ENCODE measurements at places on chromosomes 13 and 19.

GRCh38 chr13:41222259-41222852 is 28.0 kb upstream of the KBTBD7 start:
- H3K27me3 ChIP-seq, result no peaks in the 10 kb centered on the region
- no peak for DNase-seq
- H3K4me1 ChIP-seq, result peaks cover 7% of the 10 kb centered on the region
- no peak overlapping the region for H3K27ac ChIP-seq
- no peak overlapping the region for H3K4me3 ChIP-seq

DNA sequence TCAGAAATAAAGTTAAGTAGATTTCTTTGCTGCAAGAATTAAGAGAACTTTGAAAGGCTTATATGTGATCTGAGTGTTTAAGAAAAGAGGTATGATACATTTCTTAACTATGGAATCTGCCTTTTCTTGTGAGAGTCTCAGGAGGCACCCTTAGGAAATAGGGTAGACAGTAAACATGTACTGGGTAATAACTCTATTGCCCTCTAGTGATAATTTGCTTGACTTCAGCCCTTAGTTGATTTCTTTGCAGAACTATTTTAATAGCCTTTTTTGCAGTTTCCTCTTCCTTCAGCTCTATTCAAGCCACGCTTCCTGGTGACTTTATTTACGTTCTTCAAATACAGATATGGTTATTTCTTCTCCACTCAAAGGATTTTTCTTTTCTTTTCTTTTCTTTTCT is 37.0 kb upstream of the CCNA1 start:
- no peaks in the 10 kb centered on the region for H3K4me1 ChIP-seq
- no peak for DNase-seq
- H3K27me3 ChIP-seq, result no peaks in the 10 kb centered on the region
- no peak overlapping the region for H3K27ac ChIP-seq
- H3K36me3 ChIP-seq, result no peaks in the 10 kb centered on the region

GRCh38 chr13:79497852-79498251 is 16.9 kb downstream of the NDFIP2 start:
- H3K27ac ChIP-seq, result no peak overlapping the region
- no peaks in the 10 kb centered on the region for H3K27me3 ChIP-seq
- H3K4me1 ChIP-seq, result peaks cover 52% of the 10 kb centered on the region
- no peak overlapping the region for H3K4me3 ChIP-seq

DNA sequence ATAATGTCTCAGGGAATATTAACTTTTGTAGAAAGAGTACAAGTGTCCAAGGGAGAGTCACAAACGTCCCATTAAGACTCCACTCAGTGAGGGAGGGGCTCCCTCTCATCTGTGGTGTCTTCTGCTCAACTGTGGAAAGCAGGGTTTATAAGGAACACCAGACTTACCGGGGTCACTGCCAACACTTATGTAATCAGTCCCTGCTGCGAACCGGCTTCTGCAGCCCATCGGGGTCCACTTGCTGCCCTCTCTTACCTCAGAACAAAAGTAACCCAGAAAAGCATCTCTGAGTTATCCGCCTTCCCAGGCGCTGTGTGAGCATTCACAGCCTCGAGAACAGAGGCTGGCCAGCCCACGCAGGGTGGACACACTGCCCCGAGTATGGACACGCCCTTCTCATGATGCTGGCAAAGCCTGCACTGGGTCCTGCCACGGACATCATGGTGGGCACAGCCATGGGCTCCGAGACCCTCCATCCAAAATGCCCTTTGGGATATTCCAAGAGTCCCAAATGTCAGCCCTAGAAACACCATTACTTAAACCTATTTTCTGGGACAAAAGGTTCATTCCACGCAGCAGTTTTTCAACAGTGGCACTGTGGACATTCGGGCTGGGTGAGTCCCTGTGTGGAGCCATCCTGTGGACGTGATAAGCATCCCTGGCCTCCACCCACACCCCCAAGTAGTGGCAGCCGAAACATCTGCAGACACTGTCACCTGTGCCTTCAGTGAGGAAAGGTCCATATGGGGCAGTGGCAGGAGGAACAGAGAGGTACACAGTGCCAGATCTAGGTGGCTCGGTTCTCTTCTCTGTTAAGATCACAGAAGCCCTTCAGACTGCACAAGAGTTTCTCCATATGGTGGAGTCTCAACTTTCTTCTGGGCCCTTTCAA is 63.9 kb downstream of the STK24 start:
- H3K4me1 ChIP-seq, result peaks cover 25% of the 10 kb centered on the region
- no peak overlapping the region for H3K27ac ChIP-seq
- no peak overlapping the region for H3K4me3 ChIP-seq
- DNase-seq, result no peak
- no peaks in the 10 kb centered on the region for H3K27me3 ChIP-seq

DNA sequence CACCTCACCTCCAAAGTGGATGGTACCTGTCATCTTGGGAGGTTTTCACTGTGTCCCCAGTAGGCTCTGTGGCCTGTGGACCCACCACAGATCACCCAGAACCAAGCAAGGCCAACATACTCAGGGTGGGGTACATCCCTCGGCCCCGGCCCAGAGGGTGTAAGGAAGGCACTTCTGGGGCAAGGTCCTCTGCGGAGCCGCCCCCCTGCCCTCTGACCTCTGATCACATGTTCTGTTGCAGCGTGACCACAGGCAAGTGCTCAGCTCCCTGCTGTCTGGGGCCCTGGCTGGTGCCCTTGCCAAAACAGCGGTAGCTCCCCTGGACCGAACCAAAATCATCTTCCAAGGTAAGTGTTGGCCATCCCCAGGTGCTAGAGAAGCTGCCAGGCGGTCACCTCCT is 36.7 kb downstream of the TMEM161A start:
- no peak overlapping the region for H3K27ac ChIP-seq
- no peaks in the 10 kb centered on the region for H3K4me1 ChIP-seq
- H3K4me3 ChIP-seq, result no peak overlapping the region

GRCh38 chr13:25067064-25067463 is 28.9 kb upstream of the PABPC3 start:
- H3K4me3 ChIP-seq, result no peak overlapping the region
- no peaks in the 10 kb centered on the region for H3K4me1 ChIP-seq

DNA sequence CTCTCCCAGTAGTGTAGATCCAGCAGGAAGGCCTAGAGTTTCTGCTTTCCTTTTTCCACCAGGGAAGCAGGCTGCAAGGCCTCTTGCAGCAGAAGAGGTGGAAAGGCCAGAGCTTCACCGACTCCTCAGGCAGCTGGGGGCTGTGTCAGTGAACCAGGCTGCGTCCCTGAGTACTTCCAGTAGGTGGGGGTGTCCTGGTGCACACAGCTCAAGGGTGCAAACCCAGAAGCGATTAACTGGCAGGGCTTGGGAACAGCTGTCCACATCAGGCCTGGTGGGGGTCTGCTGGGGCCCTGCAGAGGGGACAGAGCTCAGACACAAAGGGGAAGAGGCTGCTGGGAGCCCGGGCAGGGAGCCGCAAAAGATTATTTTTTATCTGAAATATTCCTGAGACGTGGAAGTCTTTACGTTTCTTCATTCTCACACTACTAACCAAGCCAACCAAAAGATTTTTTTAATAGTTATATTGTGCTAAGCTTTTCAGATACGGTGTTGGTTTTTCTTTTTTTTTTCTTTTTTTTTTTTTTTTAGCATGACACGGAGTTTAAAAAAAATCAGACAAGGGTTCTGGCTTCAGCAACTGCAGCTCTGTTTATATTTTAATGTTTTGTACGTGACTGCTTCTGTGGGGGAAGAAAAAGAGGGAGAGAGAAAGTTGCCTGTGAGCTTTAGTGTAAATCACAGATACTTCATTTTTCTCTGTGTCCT is 11.0 kb downstream of the TSHZ3 start:
- no peaks in the 10 kb centered on the region for H3K27me3 ChIP-seq
- DNase-seq, result no peak
- H3K4me3 ChIP-seq, result no peak overlapping the region
- H3K36me3 ChIP-seq, result no peaks in the 10 kb centered on the region
- H3K4me1 ChIP-seq, result peaks cover 13% of the 10 kb centered on the region

GRCh38 chr19:17743874-17744580 is 7.2 kb upstream of the FCHO1 start:
- no peak for DNase-seq
- no peaks in the 10 kb centered on the region for H3K27me3 ChIP-seq
- H3K4me1 ChIP-seq, result no peaks in the 10 kb centered on the region
- no peak overlapping the region for H3K4me3 ChIP-seq

GRCh38 chr19:2727640-2727944 is 6.4 kb upstream of the DIRAS1 start:
- DNase-seq, result no peak
- no peaks in the 10 kb centered on the region for H3K4me1 ChIP-seq
- H3K27me3 ChIP-seq, result peaks cover under 1% of the 10 kb centered on the region
- no peak overlapping the region for H3K27ac ChIP-seq
- H3K36me3 ChIP-seq, result no peaks in the 10 kb centered on the region

- peaks cover 4% of the 10 kb centered on the region for H3K4me1 ChIP-seq
- H3K27me3 ChIP-seq, result no peaks in the 10 kb centered on the region
- no peaks in the 10 kb centered on the region for H3K36me3 ChIP-seq
- no peak overlapping the region for H3K4me3 ChIP-seq
Measured at GRCh38 chr19:47595944-47596343, 13.0 kb upstream of the BICRA start.

- no peaks in the 10 kb centered on the region for H3K27me3 ChIP-seq
- no peak for DNase-seq
- peaks cover 40% of the 10 kb centered on the region for H3K36me3 ChIP-seq
- H3K4me1 ChIP-seq, result no peaks in the 10 kb centered on the region
- H3K27ac ChIP-seq, result no peak overlapping the region
Measured at GRCh38 chr19:43541920-43542650, 9.1 kb downstream of the ZNF575 start.

DNA sequence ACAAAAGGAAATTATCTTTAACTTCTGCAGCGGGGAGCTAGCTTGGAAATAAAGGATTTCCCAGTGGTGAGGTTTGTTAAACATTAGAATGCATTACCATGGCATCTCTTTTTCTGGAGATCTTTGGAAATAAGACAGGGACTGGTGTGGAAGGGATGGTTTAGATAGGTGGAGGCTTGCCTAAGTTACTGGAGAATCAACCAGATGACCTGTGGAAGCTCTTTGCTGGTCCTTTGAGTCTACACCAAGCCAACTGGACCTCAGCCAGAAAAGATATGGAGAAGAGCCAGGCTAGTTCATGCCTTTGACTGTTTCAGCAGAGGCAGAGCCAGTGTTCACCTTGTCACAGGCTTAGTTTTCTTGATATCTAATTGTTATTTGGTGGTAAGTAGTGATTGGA is 134.7 kb downstream of the KCNRG start:
- no peak overlapping the region for H3K4me3 ChIP-seq
- H3K4me1 ChIP-seq, result peaks cover 4% of the 10 kb centered on the region
- no peaks in the 10 kb centered on the region for H3K36me3 ChIP-seq
- H3K27ac ChIP-seq, result no peak overlapping the region

DNA sequence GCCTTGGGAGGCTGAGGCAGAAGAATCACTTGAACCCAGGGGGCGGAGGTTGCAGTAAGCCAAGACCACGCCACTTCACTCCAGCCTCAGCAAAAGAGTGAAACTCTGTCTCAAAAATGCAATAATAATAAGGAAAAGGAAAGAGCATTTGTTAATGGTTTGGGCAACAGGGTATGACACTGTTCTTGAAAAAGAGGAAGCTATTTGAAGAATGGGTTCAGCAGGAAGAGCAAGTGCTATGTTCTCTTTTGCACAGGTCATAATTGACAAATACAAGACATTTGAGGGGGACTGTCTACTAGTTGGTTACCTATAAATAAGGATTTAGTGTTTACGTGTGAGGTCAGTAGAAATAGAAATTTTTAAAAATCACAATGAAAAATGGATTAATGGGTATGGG is 218.3 kb downstream of the DCT start:
- no peak for DNase-seq
- H3K27ac ChIP-seq, result no peak overlapping the region
- H3K4me1 ChIP-seq, result no peaks in the 10 kb centered on the region
- H3K27me3 ChIP-seq, result no peaks in the 10 kb centered on the region

GRCh38 chr13:28246891-28247290 is 108.5 kb downstream of the PAN3 start:
- no peak overlapping the region for H3K27ac ChIP-seq
- H3K4me3 ChIP-seq, result no peak overlapping the region
- no peaks in the 10 kb centered on the region for H3K4me1 ChIP-seq
- H3K27me3 ChIP-seq, result no peaks in the 10 kb centered on the region

- H3K36me3 ChIP-seq, result no peaks in the 10 kb centered on the region
- no peaks in the 10 kb centered on the region for H3K4me1 ChIP-seq
- H3K27me3 ChIP-seq, result no peaks in the 10 kb centered on the region
- DNase-seq, result no peak
- H3K4me3 ChIP-seq, result no peak overlapping the region
Measured at GRCh38 chr19:2417881-2418406, 9.4 kb downstream of the TIMM13 start.

DNA sequence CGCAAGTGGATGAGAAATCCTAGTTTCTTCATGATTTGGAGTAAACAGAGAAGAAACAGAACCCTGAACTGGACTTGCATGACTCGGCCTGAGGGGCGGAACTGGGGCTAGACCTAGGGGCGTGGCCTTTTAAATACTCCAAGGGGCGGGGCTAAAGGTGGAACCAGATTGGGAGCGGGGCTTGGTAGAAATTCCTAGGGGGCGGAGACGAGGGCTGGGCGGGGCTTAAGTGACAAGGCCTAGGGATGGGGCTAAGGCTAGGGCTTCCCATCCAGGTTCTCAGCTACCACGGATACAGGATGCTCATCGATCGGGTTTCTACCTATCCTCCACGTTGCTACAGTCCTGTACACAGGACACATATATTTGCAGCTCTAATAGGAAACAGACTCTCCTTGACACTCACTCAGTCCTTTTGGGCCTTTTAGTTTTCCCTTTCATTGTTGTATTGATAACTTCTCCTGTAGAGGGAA is 372 bp upstream of the ZNF699 start:
- peaks cover 17% of the 10 kb centered on the region for H3K4me1 ChIP-seq
- peak; percentile 90 for DNase-seq
- peak overlapping the region; percentile 71 for H3K4me3 ChIP-seq
- H3K36me3 ChIP-seq, result peaks cover 14% of the 10 kb centered on the region

DNA sequence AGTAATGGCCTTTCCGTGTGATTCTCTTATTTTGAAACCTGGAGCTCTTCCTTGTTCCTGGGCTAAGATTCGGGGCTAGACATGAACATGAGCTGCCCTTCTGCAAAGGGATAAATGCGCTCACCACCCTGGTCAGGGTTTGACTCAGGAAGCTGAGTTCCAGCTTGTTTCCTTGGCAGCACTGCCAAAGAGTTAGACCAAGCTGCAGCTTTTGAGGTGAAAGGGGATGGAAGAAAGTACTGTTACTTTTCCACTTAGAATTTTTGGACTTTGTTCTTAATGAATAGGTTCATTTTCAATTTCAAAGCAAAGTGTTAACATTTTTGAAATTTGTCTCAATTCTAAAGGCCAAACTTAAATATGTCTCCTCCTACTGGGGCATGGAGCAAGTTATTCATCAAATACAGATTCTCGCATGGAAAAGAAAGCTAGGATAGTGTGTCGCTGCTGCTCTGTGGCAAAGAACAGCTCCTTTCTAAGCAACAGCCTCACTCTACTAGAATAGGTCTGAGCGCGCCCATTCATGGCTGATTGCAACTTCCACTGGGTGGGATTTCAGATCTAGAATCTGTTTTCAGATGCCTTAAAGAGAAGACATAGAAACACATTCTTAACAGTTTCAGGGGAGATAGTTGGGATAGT is 2.2 kb downstream of the RGCC start:
- H3K27ac ChIP-seq, result no peak overlapping the region
- DNase-seq, result no peak
- H3K4me1 ChIP-seq, result no peaks in the 10 kb centered on the region
- no peak overlapping the region for H3K4me3 ChIP-seq

- H3K27ac ChIP-seq, result no peak overlapping the region
- no peaks in the 10 kb centered on the region for H3K4me1 ChIP-seq
- H3K36me3 ChIP-seq, result no peaks in the 10 kb centered on the region
- DNase-seq, result no peak
Measured at GRCh38 chr13:82116422-82116989, 1765.8 kb downstream of the SLITRK1 start.

Measured in RWPE2 (cell line).